ENCODE measurements at places on chromosomes 12 and 14.

DNA sequence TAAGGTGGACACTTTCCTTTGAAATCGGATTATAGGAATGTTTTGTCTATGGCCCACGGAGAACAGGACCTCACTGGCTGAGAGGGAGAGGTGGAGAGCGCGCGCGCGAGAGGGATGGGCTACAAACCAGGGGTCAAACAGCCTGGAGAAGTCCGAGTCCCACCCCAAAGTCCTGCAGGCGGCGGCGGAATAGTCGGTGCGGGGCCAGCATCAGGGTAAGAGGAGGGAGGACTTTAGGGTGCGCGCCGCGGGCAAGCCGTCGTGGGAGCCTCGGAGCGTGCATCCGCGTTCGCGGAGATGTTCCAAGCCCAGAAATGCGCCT is 3.3 kb upstream of the HOXC8 start:
- DNase-seq, result no peak

DNA sequence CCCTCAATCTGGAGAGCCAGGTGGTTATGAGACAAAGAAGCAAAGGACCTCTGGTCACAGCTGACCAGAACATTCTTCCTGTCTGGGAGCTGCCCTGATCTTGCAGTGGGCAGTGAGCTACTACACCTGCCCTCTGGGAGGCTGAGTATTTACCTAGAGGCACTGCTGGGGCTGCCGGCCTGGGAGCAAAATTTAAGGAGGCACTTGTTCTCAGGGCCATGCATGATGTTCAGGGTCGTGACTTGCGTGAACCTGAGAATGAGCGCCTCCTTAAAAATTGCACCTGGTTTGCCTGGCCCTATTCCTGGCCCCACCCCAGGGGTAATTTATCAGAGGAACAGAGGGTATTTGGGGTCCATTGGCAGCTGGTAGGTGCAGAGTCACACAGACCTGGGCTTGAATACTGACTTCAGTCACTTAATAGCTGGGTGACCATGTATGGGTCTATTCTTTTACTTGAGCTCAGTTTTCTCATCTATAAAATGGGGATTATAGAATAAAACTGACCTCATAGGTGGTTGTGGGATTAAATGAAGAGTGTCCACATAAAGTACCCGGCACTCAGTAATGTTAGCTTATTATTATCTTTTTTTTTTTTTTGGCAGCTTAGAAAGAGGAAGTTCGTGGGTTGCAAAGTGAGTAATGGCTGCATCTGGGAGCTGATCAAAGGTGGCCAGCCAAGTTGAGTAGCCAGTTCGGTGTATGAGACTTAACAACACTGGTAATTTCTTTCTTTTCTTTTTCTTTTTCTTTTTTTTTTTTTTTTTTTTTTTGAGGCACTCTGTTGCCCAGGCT is 107.4 kb upstream of the MED13L start:
- no peak for DNase-seq

GRCh38 chr12:57031138-57031725 is 14.9 kb upstream of the TAC3 start:
- DNase-seq, result no peak

DNA sequence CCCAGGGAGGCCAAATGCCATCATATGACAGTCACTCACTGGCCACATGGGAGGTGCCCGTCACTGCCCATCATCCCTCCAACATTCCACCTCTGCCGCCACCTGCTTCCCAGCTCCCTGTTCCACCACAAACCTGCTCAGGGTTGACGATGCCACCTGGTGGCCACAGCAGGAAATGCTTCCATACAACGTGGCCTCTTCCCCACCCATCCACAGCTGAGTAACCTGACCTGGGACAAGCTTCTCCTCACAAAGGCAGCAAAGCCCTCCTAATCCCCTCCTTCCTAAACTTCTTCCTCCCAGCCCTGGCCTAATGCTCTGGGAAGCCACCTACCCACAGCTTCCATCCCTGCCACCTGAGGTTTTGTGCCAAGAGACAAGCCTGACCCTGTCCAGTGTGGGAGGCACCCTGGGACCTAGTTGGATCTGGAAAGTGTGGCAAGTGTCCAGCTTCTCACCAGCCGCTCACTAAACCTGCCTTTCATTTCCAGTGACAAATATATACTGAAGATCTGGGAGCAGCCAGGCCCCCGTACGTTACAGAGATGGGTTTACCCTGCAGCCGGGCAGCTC is 4.3 kb downstream of the DEGS2 start:
- DNase-seq, result no peak

- DNase-seq, result no peak
Observed at GRCh38 chr12:69392179-69392928, 32.8 kb downstream of the YEATS4 start.

DNA sequence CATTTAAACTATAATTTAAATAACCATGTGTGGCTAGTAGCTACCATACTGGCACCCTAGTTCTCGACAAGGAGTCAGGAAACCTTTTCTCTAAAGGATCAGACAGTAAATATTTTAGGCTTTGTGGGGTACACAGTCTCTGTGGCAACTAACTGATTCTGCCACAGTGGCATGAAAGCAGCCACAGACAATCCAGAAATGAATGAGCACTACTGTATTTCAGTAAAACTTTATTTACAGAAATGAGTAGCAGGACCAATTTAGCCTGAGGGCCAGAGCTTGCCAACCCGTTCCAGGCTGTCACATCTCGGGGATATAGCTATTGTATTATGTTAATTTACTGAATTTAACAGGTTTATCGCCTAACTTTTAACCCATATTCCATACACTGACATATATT is 278.7 kb downstream of the ITPR2 start:
- no peak for DNase-seq

DNA sequence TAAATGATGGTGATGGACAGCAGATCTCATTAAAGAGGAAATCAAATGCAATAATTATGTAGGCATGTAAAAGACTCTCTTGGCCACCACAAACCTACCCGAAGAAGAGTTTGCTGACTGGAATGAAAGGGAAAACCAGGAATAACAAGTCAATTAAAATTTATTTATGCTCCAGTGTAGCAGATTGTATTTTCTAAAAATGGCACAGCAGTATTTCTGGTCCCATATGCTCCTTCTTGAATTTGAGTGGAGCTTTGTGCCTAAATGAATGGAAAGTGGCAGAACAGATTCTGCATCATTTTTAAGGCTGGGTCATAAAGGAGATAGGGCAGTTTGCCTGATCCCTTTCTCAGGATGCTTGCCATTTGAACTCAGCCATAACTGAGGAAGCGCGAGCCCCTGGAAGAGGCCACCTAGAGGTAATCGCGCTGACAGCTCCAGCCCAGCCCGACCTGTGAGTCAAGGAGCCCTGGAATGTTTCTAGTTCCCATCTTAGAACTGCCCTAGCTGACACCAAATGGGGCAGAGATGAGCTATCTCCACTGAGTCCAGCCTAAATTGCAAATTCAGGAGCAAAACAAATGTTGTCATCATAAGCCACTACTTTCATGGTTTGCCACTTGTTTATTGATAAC is 229.2 kb upstream of the TMTC1 start:
- DNase-seq, result no peak

- no peak for DNase-seq
Observed at GRCh38 chr14:77406086-77406485, 17.2 kb downstream of the NOXRED1 start.

DNA sequence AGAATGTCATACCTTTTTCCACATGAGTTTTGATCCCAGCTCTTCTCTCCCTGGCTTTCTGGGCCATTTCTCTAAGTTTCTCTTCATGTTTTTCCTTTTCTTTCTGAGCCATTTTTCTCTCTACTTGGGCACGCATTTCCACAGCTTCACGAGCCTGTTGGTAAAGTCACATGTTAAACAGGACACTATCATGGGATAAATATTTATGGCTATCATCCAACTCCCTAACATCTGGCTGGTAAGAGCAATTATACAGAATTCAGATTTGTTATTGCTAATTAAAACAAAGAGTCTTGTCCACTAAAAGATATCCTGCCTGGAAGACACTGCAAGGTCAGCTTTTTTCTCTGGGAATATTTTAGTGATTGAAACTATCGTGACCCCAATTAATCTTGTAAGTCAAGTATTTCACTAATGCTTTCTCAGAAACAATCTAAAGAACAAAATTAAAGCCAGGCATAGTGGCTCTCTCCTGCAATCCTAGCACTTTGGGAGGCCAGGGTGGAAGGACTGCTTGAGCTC is 23.1 kb downstream of the SLIRP start:
- DNase-seq, result no peak

DNA sequence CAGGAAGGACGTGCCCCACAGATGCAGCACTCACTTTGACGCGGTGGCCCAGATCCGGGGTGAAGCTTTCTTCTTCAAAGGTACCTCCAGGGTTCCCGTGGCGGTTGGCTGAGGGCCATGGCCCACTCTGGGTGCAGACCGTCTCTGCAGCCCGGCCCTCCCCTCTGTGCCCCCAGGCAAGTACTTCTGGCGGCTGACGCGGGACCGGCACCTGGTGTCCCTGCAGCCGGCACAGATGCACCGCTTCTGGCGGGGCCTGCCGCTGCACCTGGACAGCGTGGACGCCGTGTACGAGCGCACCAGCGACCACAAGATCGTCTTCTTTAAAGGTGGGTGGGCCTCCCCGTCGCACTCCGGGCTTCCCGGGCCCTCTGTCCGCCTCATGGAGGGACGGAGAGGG is 16.9 kb downstream of the MMP17 start:
- no peak for DNase-seq

- DNase-seq, result peak; percentile 62
Observed at GRCh38 chr12:56631790-56632700, 1.9 kb upstream of the BAZ2A start.

DNA sequence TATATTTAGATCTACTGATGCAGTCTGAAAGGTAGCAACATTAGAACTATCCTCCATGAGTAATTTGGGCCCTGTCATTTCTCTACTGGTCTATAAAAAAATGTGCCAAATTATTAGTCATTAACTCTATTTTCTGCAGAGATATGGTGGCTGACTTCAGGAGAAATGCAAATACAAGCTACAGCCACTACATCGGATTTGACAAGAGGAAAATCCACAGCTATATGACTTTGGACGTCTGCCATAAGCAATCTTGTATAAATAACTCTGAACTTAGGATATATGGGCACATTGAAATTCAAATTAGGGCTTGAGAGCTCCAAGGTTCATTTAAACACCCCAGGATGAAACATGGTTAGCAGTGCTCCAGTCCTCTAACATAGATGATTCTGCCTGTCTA is 983.0 kb upstream of the LRFN5 start:
- DNase-seq, result no peak

DNA sequence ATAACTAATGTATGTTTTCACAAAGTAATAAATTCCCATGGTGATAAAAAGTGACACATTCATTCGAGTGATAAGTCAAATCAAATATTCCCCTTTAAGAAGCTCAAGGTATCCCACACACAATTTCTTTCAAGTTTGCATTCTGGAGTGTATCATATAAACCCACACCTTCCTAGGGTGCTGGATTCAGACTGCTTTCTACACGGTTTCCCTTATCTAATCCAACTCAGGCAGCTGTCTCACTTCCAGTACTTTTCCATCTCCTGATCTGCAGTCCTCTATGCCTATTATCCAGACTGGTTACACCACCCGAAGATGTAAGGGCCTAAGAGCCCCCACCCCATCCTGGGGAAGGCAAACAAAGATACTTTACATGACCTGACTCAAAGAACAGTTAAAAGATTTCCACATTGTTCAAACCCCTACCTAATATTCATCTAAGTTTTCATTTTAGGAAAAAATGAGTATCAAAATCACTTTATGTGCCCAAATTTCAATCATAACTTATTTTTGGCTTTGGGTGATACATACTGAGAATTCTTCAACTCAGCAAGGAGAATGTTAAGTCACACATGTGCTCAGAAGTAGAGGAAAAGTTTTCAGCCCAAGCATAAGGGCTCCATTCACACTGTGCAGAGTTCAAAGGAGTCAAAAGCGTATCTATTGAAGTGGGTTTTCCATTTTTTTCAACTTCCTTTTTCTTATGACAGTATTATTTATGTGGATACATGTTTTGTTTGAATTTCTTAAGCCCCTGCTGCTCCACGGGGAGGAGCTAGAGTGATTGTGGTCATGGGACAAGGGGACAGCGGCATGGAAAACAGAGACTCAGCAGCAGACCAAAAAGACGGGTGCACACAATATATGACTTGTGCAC is 41.8 kb downstream of the CORO1C start:
- no peak for DNase-seq

GRCh38 chr14:67486890-67487289 is 1.6 kb downstream of the TMEM229B start:
- DNase-seq, result no peak

GRCh38 chr12:29711381-29711780 is 72.4 kb downstream of the TMTC1 start:
- no peak for DNase-seq

- peak; percentile 23 for DNase-seq
Observed at GRCh38 chr14:95463171-95463901, 53.1 kb downstream of the SYNE3 start.

DNA sequence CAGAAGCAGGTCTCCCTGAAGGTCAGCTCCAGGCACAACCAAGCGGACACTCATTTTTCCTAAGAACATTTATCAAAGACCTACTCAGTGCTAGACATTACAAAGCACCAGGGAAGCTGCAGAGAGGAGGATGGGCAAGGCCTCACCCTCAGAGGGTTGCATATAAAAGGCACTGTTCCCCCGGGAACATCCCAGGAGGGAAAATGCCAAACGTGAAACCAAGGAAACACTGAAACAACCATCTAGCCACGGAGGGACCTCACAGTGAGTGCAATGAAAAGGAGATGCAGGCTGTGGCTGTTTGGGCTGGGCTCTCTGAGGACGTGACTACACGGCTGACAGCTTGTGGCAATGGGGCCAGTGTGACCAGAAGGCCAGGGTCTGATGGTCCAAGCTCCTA is 117.4 kb upstream of the VASH1 start:
- no peak for DNase-seq

DNA sequence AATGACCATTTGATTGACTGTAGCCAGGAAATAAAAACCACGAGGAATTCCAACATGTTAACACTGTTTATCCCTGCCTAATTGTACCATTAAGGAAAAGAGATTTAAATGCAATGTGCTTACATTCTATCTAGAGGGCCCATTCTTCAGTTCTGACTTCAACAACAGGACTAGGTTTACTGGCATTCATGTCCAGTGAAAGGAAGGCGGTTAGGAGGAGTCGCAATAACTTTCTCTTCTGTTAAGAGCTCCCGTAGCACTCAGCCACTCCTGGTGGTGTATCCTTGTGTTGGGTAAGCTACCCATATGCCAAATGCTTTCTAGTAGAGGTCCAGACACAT is 154.7 kb downstream of the STXBP6 start:
- DNase-seq, result no peak

- DNase-seq, result no peak
Observed at GRCh38 chr12:131559517-131560516, 151.1 kb upstream of the SFSWAP start.
